ENCODE measurements at places on chromosomes 12 and 14.
A peak's percentile ranks its signal among the peaks of the same experiment; 100 is the strongest.

DNA sequence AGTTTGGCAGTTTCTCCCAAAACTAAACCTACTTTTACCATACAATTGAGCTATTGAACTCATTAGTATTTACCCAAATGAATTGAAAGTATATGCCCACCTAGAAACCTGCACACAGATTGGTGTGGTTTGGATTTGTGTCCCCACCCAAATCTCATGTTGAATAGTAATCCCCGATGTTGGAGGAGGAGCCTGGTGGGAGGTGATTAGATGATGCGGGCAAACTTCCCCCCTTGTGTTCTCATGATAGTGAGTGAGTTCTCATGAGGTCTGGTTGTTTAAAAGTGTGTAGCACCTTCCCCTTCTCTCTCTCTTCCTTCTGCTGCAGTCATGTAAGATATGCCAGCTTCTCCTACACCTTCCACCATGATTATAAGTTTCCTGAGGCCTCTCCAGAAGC, 4.0 kb upstream of the KRT6C start:
- no peak for DNase-seq

DNA sequence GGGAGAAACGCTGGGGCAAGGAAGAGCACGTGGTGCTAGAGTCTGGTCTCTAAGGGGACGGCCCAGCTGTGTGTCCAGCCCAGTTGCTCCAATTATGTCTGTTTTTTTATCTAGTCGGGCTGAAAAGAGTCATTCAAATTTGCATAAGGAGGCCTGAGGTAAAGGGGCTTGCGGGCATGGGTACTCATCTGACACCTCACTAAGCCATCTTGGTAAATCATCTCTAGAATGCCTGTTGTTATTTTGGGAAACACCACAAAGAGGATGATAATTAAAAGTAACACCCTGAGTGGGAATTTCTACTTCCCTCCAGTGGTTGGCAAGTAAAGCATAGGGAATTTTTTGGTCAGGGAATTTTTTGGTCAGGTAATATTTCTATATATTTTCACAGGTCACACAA, 196.1 kb upstream of the ALG10B start:
- no peak for DNase-seq

GRCh38 chr12:48980953-48981756, 3.0 kb downstream of the WNT1 start:
- no peak for DNase-seq

- peak; percentile 82 for DNase-seq
Observed at GRCh38 chr14:56659964-56660551, 80.5 kb downstream of the TMEM260 start.

GRCh38 chr12:24743941-24744793, 204.7 kb downstream of the BCAT1 start:
- DNase-seq: no peak

Data from DMS79 (cell line).